Kidney epithelial cell (primary cell): ENCODE measurements at places on chromosomes 2 and 18.

DNA sequence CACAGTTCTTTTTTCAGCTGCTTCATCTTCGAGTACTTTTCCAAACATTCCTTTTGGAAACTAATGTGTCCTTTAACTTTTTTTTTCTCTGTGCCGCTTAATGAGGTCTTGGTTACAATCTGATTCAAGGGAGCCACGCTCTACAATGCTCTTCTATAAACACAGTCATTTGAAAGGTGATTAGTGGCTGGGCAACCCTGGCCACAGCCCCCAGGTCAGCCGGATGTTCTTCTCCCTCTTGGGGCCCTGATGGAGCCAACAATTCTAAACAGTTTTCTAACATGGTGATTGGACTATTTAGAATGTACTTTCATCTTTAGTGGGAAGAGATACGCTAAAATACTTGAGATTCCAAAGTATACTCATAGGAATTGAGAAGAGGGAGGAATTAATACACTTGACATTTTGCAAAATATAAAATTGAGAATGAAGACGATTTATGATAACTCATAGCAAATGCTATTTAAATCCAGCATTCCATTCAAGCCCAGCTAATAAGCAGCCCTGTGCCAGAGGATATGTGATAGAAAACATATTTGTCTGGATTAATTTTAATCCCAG is 83.7 kb upstream of the MBOAT2 start:
- DNase-seq, result no peak

DNA sequence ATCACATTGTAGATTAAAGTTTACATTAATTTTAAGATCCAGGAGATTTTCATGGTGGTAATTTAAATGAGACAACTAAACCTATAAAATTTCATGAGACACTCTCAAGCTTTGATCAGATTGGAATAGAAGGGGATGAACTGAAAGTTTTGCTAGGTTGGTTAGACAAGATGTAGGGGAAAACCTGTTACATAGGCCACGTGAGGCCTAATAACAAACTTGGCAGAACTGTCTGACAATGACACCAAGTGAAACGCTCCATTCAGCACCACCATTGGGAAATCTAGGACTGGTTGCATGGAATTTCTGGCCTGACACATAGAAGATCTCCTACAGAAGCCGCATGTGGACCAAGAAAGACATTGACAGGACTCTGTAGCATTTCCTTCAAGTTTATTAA is 87.8 kb upstream of the SLC39A10 start:
- DNase-seq, result no peak

DNA sequence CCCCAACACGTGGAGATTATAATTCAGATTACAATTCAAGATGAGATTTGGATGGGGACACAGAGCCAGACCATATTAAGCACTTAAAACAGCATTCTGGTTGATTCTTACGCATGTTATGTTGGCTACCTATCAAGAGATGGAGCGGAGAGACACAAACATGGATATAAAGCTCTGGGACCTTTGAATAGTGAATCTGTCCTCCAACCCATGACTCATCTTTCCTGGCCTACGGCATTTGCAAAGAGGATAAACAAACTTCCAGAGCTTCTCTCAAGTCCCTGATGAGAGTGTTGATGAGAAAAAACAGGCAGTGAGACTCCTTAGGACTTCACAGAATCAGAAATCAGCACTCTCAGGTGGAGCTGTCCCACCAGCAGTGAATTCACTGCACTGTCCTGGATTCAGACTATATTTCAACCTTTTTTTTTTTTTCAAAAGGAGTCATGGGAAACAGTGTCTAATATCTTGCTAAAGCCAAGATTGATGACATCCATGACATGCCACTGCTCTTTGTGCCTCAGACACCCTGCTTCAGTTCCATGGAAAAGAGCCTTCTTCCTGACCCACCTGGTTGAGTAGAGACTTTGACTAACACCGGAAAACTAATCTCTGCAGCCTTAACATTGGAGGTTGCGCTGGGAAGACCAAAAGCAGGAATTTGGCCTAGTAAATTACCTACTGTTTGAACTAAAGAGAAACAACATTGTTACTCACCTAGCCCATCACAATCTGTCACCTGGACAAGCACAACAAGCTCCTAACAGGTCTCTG is 62.1 kb upstream of the NPAS2 start:
- DNase-seq, result no peak

- DNase-seq, result no peak
Measured at GRCh38 chr2:149904352-149905175, 317.0 kb upstream of the MMADHC start.

DNA sequence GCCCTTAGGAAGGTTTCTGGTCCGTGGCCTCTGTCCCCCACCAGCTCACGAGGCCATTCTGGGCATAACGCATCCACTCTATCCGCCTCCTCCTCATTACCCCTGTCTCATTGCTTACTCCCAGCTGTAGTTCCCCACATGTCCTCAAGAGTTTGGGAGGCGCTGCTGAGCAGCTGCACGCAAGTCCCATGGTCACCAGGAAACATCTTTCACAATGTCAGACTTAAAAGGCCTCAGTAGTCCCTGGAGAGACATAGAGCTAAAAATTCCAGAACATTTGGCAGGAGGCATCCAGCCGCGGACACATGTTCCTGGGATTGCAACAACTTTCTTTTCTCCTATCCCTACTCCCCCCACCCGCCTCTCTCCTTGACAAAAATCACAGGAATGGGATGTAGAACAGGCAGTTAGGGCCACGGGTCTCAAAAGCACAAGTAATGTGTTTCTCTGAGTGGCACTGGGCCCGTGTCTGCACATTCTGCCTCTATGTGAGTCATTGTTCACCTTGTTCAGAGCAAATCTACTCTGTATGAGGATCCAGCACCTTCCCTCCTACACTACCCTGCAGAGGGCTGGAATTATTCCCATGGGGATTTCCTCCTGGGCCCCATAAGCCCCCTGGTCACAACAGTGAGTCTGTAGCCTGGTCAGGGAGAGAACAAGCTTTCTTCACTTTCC is 8.1 kb downstream of the LBH start:
- DNase-seq, result no peak

DNA sequence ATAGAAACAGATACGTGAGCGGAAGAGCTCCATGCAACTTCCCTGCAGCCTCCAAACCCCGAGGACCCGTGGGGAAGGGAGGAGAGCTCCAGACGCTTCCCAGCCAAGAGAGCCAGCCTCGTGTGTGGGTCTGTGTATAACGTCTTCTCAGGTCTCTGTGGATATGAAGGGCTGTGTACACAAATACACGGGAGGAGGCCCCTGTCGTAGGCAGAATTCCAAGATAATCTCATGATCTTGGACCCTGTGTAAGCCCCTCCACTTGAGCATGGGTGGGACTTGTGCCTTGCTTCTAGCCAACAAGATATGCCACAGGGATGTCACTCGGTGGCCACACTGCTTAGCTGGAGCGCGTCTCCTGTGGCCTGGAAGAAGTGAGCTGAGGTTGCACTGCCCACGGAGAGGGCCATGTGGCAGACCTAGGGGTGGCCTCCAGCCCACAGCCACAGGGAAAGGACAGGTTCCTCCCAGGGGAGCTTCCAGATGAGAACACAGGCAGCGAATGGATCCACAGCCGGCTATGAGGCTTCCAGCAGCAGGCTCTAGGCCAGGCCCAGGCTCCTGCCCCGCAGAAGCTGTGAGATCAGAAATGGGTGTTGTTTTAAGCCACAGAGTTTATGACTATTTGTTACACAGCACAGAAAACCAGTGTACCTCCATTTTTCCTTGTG is 15.6 kb upstream of the KLF11 start:
- DNase-seq, result no peak

- no peak for DNase-seq
Measured at GRCh38 chr2:206837775-206838174, 72.4 kb downstream of the FASTKD2 start.

GRCh38 chr2:99544608-99545007 is 54.8 kb upstream of the REV1 start:
- no peak for DNase-seq

- no peak for DNase-seq
Measured at GRCh38 chr2:12918138-12918834, 201.6 kb downstream of the TRIB2 start.

DNA sequence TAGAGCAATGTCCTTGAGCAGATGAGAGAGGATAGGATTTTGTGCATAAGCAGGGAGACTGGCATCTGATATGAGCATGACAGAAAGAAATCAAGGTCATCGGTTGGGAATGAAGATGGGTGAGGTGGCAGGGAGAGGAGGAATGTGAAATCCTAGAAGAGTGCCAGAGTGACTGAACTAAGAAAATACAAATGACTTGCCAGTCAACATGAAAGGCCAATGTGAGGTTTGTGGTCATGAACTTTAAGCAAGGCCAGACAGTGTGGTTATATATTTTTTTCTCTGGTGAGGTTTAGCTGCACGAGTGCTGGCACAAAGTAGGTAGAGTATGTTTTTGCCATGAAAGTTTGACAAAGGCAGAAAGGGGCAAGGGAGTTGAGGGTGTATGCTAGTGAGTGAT is 21.2 kb downstream of the QPCT start:
- no peak for DNase-seq

DNA sequence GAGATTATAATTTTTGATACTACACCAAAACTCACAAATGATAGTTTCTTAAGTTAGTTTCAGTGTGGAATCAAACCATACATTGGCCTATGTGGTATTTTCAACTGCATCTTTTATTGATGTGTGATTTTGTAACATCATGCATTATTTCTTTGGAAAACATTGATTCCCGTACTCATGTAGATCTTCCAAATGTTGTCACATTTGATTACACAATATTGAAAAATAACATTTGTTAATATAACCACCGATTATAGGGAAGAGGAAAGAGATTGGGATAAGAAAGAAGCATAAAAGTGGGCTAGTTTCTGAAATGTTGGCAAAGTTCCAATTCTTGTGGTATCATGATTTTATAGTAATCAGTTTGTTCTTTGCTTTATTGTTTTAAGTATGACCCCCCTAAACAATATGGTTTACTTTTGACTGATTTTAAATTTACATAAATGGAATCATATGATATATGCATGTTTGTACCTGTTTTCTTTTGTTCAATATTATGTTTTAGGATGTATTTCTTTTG is 117.2 kb upstream of the OTX1 start:
- DNase-seq, result no peak

- DNase-seq, result peak; percentile 16
Measured at GRCh38 chr2:22817197-22817596, 567.8 kb upstream of the KLHL29 start.

GRCh38 chr2:178859730-178860129 is 52.5 kb upstream of the TTN start:
- DNase-seq, result no peak

DNA sequence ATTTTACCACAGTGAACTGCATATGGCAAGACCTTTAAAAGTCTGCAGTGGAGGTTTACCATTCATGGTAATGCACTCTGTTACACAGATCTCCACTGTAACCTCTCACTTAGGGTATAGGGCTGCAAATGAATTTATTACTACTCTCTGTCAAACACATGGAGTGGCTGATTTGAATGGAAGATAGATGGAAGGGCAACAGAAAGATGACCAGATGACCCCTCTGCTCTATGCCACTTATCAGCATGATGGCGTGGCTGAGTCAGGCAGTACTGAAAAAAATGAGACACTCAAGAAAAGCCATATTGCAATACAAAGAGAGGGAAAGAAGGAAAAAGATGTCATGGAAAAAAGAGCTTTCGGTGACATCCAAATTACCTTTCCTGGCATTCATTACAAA is 72.3 kb downstream of the ABCA12 start:
- DNase-seq, result no peak

DNA sequence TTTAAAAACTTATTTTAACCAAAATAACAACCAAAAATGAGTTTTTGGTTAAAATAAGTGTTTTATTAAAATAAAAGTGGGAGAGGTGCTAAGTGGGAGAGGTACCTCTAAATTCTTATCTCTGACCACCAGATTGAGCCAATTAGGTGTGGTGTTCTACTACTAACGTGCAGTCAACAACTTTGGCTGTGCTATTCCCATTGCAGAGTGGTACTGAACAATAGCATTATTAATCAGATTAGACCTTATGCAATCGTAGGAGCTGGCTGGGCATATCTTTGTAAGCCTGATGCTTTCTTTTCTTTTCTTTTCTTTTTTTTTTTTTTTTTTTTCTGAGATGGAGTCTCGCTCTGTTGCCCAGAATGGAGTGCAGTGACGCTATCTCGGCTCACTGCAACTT is 38.9 kb downstream of the RAB27B start:
- no peak for DNase-seq

- DNase-seq, result no peak
Measured at GRCh38 chr18:22650247-22650646, 232.5 kb upstream of the CTAGE1 start.

GRCh38 chr2:187943772-187944369 is 347.8 kb upstream of the GULP1 start:
- DNase-seq, result no peak

- DNase-seq, result no peak
Measured at GRCh38 chr2:132621131-132621875, 48.7 kb downstream of the LYPD1 start.

GRCh38 chr2:73050121-73050545 is 21.4 kb downstream of the SFXN5 start:
- peak; percentile 37 for DNase-seq

GRCh38 chr2:100381240-100381639 is 36.2 kb downstream of the CHST10 start:
- no peak for DNase-seq

GRCh38 chr2:174602745-174603144 is 5.1 kb upstream of the WIPF1 start:
- DNase-seq, result no peak

DNA sequence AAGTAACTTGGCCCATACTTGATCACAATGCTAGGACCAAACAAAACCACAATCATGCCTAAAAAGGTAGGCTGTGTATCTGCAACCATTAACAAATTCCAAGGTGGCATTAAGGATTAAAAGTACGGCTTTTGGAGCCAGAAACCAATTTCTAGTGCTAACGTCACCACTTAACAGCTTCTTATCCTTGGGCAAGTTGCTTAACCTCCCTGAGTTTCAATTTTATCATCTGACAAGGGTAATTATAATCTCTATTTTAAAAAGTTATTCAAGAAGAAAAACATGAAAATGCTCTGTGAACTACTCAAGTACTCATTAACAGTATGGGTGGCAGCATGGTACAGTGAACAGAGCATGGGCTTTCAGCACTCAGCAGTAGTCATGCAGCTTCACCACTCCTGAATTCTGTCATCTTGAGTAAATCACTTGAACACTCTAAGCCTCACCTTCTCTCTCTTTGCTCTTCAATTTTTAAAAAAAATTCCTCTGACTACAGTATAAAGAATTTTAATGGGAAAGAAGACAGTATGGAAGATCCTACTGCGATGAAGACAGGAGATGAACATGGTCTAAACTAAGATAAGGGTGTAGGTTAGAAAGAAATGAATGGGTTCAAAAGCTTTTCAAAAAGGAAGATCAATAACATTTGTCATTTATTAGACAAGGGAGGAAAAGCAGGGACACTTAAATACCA is 69.2 kb downstream of the SS18 start:
- DNase-seq, result no peak

GRCh38 chr18:74396171-74397169 is 60.6 kb downstream of the DIPK1C start:
- DNase-seq, result no peak

DNA sequence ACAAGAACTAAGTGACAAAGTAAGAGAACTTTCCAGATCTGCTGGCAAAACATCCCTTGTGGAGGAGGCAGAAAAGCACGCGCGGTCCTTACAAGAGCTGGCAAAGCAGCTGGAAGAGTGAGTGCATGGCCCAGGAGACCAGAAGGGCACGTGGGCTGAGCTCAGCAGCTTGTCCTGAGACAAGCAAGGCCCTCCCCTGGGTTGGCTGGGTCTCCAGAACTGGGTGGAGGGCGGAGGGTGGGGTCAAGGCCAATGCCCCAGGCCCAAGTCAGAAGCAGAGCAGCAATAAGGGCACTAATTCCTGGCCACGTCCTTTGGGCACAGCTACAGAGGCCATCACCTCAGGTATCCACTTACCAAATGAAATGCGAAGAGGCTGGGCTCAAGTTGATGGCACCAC is 110.6 kb upstream of the TTC39C start:
- DNase-seq, result no peak
